Umbilical cord (tissue), 2 donors: ENCODE measurements at places on chromosomes 5 and 9. TPM values are rescaled to one million over a fixed set of nuclear protein-coding genes. Genes with fewer than 3 reads are reported as not detected.

IFNK gene
- total RNA-seq: 2.4 TPM

ADAMTS16 gene
- 7.2 TPM for total RNA-seq

RNF224 gene
- not detected for total RNA-seq

SNX2 gene
- total RNA-seq: 119 TPM

IL3 gene
- not detected for total RNA-seq

TBC1D13 gene
- total RNA-seq: 6.5 TPM

RNF183 gene
- 3.4 TPM for total RNA-seq

CXCL14 gene
- total RNA-seq: 70.8 TPM

SLC4A9 gene
- total RNA-seq: not detected

DMRT3 gene
- total RNA-seq: 1.2 TPM
